Frontal cortex (tissue), 4 donors: ENCODE measurements at places on chromosomes 16 and 17.

- no peak for DNase-seq
These were observed 62.3 kb downstream of the CLEC16A start for GRCh38 chr16:11006656-11007055.

DNA sequence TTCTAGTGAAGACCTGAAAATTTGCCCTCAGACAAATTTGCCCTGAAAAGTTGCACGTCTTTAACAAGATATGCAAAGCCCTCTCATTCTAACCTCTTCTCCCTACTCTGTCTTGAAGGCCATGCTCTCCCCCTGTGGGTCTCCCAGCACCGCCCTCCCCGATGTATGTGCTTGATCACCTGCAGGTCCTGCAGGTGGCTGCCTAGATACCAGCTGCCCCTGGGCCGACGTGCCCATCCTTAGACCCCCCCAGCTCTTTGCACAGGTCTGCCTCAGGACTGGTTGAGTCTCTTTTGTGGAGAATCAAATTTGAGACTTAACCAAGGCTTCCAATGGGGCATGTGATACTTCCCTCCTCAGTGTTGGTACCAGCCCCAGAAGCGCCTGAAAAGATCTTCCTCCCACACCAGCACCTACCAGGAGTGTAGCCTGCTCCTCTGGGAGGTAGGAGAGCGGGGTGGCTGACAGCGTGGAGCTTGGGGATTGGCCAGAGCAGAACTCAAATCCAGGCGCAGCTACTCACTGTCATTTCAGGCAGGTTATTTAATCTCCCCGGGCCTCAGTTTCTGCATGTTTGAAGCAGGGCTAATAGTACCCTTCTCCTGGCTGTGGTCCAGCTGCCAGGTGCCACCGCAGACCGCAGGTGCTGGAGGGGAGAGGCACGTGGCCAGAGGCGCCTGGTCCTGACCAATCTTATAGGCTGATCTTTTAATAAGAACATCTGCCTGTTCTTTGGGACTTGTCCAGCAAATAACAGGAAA lies 4.5 kb upstream of the MRPL38 start:
- DNase-seq = no peak

DNA sequence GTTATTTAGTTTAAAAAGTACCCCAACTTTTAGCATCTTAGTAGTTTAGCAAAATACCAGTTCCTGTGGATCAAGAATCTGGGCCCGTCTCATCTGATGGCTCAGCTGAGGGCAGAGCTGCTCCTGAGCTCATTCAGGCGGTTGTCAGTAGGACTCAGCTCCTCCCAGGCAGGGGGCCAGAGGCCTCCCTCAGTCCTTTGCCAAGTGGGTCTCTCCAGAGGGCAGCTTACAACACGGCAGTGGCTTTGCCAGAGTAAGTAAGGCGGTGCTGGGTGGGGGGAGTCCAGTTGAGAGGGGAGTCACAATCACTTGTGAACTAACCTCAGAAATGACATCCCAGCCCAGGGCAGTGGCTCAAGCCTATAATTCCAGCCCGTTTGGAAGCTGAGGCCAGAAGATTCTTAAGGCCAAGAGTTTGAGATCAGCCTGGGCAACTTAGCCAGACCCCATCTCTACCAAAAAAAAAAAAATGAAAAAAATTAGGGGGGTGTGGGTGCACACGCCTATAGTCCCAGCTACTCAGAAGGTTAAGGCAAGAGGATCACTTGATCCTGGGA lies 81.5 kb upstream of the MED9 start:
- no peak for DNase-seq

DNA sequence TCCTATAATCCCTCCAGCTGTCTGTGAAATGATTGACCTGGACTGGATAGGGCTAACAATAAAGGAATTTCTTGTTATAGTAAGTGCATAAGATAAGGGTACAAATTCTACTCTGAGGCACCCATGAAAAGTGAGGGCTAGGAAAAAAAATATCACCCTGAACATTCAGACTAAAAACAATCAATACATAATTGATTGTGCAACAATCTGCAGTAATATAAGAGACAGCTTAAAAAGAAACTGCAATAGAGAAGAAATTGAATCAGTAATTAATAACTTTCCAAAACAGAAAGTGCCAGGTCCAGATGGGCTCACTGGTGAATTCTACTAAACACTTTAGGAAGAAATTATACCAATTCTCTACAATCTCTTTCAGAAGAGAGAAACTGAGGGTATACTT lies 44.2 kb upstream of the CREBBP start:
- no peak for DNase-seq

DNA sequence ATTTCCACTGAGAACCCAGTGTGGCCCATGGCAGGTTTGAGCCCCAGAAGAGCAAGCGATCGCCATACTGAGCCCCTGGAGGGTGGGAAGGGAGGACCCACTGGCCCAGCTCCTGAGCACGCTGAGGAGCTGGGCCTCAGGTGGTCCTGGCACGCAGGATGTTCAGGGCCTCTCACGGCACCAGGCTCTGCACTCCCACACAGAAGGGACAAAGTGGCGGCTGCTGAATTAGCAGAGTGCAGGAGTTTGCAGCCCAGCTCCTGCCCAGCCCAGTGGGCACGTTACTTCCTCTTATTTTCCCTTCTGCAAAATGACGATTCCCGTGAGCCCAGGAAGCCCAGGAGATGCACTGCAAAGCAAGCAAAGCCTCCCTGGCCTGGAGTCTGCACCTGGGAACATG lies 42.3 kb upstream of the MTSS2 start:
- DNase-seq = no peak

DNA sequence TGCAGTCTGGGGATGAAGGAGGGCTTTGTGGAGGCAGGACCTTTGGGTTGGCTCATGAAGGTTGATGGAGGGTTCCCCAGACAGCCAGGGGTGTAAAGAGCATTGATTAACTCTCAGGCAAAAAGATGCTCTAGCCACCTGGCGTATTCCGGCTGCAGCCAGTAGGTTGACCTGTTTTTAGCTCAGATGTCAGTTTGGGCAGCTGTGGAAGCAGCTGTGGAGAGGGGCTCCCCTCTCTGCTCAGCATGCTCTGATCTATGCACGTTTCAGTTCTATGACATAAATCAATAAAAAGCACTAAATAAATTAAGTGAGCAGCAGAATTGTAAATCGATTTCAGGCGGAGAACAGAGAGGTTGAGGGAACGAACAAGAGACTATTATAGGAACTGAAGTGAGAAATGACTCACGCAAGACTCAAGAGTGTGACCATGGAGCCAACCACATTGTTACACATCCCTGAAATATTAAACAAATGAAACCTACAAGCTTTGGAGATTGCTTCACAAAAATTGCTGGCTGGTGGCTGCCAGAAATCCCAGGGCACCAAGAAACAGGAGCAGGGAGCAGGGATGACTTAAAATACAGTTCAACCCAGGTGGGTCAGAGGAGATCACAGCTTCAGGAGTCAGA lies 111.9 kb downstream of the GSG1L start:
- no peak for DNase-seq

- no peak for DNase-seq
These were observed 43.7 kb upstream of the GOSR1 start for GRCh38 chr17:30433514-30433913.

GRCh38 chr17:32954477-32954876 lies 26.5 kb downstream of the TMEM98 start:
- no peak for DNase-seq

DNA sequence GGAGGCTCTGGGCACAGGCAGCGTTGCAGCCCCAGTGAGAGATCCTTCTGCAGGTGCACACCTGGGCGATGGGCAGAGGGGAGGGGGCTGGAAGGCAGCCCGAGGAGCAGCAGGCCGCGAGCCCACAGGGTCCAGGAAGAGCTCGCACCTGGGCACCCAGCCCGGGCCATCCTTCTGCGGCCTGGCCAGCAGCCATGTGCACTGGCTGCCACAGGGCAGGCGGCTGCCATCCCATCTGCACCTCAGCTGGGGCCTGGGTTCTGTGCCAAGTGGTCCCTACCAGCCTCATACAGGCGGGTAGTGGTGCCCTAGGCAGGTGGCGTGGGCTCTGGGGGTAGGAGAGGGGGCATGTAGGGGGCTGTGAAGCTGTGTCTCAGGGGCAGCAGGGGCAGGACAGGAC lies 197.2 kb downstream of the RBFOX3 start:
- no peak for DNase-seq

DNA sequence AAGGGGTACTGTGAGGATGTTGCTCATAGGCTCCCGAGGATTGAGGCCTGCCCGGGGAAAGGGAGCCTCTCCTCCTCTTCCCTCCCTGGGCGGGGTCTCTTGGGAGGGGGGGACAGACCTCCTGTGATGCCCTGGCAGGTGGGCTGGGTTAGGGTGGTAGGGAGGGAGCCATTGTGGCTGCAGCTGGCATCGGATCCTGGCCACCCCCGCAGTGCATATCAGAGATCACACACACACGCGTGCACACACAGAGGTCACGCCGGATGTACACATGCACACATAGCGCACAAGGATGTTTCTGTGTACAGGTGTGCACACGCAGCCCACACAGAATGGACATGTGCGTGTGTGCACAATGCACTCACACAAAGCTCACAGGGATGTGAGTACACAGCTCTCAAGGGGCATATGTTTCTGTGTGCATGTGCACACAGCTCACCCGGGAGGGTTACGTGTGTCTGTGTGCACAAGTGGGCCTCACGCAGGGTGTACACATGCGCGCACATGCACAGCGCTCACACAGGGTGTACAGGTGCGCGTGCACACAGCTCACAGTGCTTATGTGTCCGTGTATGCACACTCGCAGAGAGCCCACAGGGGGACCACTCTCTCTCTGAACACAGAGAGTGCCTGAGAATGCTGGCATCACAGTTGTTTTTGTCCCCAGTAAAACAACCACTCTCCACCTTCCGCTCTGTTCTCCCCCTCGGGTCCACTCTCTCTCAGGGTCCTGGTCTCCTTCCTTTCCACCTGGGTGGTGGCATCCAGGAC lies 2.4 kb downstream of the GJD3 start:
- peak; percentile 14 for DNase-seq

GRCh38 chr16:62058412-62058811 lies 22.2 kb upstream of the CDH8 start:
- no peak for DNase-seq

DNA sequence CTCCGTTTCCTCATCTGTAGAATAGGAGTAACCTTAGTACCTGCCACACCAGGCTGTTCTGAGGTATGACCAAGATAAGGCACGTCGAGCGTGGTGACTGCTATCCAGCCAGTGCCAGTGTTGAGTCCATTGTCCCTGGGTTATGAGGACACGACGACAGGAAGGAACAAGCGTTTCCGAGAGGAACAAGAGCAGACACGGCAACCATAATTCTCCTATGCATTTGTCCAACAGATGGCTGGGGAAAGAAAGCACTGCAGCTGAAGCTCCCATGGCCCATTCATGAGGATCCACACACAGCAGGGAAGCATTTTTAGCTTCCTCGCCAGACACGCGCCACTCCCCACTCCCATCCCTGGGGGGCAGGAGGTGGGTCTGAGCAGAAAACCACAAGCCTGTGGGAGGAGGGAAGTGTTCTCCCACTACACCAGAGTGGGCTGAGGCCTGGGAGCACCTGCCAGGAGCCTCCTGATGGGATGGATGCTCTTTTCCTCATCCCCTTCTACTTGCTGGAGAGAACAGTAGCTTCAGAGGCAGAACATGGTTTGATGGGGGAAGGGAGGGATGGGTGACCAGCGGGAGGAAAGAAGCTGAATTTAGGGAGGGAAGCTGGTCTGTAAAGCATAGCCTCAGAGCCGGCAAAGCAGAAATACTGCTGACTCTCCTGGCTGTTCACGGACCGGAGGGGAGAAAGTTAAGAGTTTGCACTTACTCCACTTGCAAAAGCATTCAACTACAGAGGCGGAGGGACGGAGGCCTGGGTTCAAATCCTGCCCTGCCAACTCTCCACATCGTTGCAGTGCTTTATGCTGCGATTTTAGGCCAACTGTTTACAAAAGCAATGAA lies 2.7 kb downstream of the COTL1 start:
- DNase-seq = no peak

- no peak for DNase-seq
These were observed 7.8 kb downstream of the TRAF7 start for GRCh38 chr16:2163211-2163881.

- DNase-seq = no peak
These were observed 66.0 kb downstream of the GNAO1 start for GRCh38 chr16:56257239-56257638.

- DNase-seq = no peak
These were observed 502.8 kb downstream of the MAF start for GRCh38 chr16:79097771-79098170.

DNA sequence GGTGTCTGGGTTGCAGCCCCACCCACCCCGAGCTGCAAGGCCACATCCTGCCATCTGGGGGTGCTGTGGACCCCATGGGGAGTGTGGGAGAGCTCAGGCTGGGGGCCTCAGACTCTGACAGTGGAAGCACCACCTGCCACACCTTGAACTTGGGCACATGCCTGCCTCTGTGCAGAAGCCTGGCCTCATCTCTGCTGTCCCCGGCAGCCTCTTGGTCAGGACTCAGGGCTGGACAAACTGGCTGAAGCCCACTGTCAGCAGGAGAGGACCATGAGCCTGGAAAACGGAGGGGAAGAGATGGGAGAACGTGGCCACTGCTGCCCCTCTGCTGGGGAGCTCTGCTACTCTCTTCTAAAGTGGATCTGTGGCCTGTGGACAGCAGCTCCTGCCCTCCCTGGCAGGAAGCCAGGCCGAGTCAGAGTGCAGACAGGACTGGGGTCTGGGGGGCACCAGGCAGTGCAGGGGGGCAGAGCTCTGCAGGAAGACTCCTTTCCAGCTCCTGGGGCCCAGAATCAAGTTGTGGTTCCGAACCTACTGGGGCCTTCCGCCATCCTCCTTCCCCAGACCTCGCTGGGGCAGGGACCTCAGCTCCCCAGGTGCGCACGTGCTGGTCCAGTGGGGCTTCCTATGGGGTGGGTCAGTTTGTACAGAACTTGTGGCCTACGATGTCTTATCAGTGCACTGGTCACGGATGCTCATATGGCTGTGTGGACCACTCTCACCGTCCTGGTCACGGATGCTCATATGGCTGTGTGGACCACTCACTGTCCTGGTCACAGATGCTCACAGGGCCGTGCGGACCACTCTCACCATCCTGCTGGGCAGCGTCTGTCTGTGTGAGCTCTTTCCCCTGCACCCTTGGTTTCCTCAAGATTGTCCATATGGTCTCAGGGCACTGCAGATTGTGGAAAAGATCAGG lies 207.7 kb downstream of the LAT start:
- DNase-seq = no peak

- no peak for DNase-seq
These were observed 322.5 kb downstream of the C16orf95 start for GRCh38 chr16:86994651-86995171.

DNA sequence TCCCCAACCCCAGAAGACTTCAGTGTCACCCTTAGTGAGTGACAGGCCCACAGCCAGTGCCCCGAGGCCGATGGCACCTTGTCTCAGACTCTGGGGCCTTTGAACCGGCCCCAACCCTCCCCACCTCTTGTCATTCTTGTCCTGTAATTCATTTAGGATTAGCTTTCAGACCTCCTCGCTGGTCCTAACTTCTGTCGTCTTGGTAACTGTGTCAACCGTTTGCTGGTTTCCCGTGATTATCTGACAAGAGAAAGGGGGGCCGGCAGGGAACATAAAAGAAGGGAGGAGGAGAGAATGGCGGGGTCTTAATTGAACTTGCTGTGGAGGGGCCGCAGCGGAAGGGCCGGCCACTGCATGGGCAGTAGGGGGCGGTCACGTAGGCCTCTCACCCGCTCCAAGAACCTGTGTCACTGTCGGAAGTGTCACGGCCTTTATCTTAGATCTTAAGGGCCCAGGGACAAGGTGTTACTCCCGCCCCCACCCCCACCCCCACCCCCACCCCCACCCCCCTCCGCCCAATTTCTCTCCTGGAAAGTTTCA lies 46.5 kb upstream of the GSE1 start:
- DNase-seq = no peak
